ENCODE measurements at places on chromosomes 5 and 9.

- no peak for DNase-seq
Measured at GRCh38 chr5:80439213-80439612, 31.3 kb downstream of the ZFYVE16 start.

DNA sequence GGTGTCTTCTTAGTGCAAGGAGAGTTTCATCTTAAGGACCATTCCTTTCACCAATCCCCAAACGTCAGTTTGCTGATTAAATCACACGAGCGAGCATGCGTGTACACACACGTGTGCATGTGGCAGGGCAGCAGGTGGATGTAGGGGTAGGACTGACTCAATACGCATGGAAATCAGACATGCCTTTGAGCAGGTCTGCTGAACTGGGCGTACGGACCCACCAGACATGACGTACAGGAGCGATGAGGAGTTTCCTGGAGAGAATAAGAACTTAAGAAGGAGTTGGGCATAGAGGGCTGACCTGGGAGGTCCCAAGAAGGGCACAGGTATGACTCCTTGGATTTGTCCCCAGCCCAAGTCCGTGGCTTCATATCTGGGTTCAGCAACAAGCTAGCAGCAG, 170.0 kb downstream of the FGF18 start:
- DNase-seq = no peak

DNA sequence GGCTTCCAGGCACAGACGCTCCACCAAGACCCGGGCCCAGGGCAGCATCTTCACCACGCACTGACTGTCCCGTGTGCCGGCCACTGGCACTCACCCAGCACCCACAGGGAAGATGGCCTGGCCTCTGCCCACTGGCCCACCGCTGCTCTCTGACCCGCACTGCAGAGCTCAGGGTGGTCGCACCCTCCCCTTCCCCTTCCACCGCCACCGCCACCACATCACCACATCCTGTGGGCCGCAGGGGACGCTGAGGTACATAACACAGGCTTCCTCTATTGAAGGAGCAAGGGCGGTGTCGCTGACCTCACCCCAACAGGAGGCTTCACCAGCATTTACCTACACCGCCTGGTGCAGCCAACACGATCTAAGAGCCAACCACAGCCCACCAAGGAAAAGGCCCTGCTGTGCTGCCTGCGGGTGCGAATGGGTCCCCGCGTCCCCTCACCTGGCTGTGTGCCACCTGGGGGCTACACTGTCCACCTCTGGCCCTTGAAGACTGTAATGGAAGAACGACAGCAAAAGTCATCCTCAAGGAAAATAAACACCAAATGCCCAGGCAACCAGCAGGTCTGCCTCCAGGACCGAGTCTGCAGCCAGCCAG, 101.8 kb downstream of the CAMSAP1 start:
- no peak for DNase-seq

DNA sequence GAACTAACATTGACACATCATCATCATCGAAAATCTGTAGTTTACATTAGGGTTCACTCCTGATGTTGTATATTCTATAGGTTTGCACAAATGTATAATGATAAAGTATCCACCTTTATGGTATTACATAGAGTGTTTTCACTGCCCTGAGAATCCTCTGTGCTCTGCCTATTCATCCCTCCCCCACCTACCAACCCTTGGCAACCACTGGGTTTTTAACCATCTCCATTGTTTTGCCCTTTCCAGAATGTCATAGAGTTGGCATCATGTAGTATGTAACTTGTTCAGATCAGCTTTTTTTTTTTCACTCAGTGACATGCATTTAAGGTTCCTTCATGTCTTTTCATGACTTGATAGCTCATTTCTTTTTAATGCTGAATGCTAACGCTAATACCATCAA, 106.0 kb downstream of the ARHGEF28 start:
- DNase-seq = no peak

DNA sequence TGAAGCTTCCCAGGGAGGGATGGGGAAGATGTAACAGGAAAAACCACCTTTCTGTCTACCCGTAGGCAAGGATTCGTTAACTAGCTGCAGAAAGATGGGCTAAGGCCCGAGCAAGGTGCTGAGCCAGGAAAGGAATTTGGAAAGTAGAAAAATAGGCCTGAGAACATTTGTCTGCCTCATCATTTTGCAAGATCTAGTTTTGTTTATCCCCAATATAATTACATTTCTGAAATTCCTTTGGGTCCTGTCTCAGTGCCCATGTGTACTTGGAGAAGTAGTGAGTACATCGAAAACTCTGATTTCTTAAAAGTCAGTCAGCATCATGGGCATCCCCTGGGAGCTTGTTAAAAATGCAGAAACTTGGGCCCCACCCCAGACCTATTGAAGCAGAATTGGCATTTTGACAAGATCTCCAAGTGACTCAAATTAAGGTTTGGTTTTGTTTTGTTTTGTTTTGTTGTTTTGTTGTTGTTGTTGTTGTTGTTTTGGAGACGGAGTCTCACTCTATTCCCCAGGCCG, 52.1 kb upstream of the CEMIP2 start:
- DNase-seq = no peak

DNA sequence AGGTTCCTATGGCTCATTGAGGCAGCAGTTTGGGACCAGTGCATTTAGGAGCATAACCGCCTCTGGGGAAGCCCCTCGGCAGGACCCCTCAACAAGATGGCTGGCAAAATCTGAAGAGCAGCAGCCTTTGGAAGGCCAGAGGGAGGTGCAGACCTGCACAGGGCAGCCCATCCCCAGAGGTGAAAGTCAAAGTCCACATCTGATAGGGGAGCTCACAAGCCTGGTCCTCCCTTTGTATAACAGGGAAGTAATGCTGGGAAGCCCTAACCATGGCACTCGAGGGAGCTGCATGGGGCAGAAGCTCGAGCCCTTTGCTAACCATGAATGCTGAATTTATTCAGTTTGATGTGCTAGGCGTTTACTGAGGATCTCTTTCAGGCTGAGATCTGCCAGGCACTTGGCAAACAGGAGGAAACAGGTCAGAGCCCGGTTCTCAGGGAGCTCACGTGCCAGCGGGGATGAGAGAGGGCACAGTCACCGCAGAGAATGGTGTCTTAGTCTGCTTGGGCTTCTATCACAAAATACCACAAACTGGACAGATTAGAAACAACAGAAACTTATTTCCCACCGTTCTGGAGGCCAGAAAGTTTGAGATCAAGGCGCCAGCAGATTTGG, 114.1 kb downstream of the GABBR2 start:
- DNase-seq = no peak

DNA sequence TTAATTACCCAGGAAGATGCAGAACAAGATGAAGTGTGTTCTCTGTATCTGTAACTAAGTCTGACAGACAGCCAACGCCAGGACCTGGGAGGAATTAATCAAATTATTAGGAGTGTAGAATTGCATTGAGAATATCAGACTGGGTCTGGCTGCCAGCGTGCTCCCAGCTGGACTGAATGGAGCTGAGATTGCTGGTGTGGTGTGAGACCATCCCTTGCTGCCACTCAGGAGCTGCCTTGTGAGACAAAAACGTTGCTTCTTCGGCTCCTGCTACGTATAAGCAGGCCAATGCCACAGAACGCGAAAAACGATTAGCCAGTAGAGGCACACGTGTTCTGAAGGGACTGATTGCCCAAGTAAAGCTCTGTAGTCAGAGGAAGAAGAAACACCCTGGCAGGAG, 66.8 kb downstream of the AMBP start:
- no peak for DNase-seq

- peak; percentile 68 for DNase-seq
Measured at GRCh38 chr9:23587433-23587832, 238.6 kb downstream of the ELAVL2 start.

- DNase-seq = no peak
Measured at GRCh38 chr9:137115394-137116026, 977 bp upstream of the DPP7 start.

DNA sequence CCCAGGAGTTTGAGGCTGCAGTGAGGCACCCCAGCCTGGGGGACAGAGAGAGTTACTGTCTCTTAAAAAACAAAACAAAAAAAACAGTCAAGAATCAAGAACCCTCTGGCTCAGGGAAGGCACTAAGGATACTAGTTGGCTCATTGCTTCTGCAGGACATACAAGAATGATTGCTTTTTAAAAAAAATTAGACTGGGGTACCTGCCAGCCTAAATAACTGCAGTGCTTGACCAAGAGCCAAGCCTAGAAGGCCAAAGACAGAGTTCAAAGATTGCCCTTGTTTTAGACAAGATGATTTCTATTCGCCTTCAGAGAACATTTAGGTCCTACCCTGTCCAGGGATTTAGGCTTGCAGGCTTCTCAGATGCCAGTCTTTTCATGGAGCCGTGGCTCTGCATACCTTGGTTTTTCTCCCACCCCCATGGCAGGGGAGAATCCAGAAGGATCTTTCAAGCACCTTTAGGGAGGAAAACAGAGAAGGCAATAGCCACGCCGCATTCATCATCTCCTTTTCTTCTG, 93.7 kb upstream of the IL6ST start:
- no peak for DNase-seq

GRCh38 chr5:57839025-57839424, 356.4 kb upstream of the ACTBL2 start:
- DNase-seq = no peak

DNA sequence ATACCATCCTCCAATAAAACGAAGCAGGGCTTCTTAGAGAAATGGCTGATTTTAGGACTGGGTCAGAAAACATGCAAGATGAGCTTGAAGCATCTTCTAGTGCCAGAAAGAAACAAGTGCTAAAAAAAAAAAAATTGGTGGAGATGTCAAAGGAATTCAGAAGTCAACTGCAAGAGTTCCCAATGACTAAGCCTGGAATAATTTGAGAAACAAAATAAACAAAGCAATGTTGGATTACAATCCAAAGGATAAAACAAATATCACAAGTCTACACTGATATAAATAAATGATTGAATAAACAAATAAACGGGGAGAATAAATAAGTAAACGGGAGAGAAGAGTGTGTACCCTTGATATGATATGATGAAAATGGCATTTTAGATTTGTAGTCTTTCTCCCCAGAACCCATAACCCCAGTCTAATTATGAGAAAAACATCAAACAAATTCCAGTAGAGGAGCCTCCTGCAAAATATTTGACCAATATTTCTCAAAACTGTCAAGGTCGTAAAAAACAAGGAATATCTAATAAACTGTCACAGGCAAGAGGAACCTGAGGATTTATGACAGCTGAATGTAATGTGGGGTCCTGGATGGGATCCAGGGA, 63.5 kb upstream of the CCL21 start:
- DNase-seq = no peak

DNA sequence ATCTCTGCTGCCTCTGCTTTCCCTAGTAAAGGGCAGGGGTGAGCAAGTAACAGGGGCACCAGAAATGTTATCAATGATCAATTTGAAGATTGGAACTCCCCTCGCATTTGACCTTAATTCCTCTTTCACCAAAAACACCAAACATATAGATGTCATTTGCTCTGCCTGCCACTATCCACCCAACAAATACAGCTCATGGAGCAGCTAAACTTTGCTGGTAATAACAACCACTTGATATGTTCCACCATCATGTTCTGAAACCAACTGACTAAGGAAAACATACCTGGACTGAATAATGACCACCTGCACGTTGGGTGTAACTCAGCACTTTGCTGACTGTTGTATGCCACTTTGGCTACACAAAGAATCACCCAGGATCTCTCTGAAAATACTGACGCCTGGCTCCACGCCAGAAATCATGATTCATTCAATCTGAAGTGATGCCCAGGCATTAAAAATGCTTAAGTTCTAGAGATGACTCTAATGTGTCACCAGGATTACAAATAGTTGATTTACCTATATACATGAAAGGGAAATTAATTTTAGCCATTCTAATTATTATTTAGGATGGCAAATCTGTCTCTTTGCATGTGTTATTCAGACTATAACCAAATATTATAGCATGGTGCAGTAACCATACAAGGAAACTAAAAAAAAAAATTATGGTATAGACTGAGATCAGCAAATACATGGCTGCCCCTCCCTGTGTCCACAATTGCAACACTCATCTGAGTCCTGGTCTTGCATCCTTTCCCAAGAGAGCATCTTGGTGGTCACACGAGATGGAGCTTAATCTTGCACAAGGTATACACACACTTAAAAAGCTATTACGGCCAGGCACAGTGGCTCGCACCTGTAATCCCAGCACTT, 43.1 kb upstream of the TTC39B start:
- no peak for DNase-seq

GRCh38 chr5:126235628-126236027, 187.6 kb upstream of the GRAMD2B start:
- DNase-seq = no peak

DNA sequence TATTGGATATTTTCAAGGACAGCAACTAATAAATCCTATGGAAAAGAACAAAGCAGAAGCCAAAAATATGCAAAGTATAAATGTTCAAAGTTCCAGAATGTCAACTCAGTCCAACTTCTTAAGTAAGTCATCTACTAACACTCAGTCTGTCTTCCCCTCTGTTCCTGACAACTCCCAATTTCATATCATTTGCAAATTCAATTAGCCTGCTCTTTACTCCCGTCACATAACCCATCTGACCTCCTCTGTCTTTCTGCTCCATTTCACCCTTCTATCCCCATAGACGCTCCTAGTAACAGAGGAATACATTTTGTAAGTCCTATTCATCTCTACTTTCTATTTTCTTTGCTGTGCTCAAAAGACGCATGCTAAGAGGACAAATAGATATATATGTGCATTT, 659.8 kb upstream of the MEF2C start:
- no peak for DNase-seq

DNA sequence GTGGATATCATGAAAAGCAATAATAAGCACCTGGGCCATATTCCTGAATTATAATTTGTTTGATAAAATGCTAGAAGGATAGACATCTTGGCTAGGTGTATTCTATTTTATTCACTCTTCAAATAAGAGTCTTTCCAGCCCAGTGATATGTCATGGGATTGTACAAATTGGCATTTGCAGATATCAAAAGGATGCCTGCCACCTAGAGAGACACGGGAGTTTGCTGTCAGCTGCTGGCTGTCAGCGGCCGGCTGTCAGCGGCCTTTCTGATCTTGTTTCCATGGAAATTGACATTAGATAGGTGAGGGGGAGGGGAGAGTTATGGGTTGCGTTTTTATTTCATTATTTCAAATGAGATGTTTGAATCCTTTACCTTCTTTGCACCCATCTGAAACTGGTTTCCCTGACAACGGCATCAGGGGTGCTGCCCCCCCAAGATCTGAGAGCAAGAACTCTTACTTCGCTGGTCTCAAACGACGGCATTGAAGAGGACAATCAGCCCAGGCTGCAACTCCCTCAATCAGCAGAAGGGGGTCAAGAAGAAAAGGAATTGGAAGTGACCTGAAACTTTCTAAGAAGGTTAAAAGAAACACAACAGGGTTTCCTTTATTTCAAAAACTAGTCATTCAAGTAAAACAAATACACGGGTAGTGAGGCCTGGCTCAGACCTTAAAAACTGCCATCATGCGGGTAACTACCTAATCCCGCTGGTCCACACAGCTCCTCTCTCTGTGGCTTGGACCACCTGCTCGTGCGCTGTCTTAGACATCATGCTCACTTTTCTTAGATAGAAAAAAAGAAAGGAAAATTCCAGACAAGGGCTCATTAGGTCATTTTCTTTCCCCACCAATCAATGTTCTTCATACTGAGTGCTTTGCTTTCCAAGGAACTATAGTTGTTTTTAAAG, 115.7 kb downstream of the TLE1 start:
- DNase-seq = no peak

GRCh38 chr5:9438596-9439354, 107.1 kb downstream of the SEMA5A start:
- peak; percentile 52 for DNase-seq

Measured in right hindlimb (tissue), 1 donor.